ENCODE measurements at places on chromosomes 4 and X.

GRCh38 chrX:80876877-80877276 is 67.2 kb upstream of the BRWD3 start:
- peak; percentile 57 for DNase-seq

DNA sequence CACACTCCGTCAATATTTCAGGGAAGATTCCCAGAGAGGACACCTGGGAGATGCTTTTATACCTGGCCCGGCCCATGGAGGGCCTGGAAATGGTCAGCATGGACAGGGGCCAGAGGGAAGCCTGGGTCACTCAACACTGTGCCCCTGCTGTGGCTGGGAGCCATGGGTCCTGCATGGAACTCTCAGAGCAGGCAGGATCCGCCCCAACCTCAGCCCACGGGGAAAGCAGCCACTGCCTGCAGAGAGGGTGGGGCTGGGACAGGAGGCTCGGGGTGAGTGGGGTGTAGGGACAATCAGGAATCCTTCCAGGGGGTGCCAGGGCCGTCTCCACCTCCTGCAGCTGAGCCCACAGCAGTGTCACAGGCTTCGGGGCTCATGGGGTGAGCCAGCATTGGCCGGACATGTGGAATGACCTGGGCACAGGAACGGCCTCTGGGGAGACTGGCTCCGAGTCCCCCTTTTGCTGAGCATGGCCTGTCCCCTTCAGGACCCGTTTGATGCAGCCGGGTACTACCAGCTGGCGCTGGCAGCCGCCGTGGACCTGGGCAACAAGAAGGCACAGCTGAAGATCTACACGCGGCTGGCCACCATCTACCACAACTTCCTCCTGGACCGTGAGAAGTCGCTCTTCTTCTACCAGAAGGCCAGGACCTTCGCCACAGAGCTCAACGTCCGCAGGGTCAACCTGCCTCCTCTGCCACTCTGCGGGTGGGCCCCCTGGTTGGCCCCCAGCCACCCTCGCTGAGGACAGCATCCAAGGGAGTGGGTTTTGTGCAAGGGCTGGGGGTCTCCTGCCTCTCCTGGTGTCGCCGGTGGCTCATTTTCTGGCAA is 29.1 kb upstream of the HTRA3 start:
- no peak for DNase-seq

GRCh38 chr4:103011378-103012025 is 8.0 kb downstream of the SLC9B1 start:
- peak; percentile 45 for DNase-seq

DNA sequence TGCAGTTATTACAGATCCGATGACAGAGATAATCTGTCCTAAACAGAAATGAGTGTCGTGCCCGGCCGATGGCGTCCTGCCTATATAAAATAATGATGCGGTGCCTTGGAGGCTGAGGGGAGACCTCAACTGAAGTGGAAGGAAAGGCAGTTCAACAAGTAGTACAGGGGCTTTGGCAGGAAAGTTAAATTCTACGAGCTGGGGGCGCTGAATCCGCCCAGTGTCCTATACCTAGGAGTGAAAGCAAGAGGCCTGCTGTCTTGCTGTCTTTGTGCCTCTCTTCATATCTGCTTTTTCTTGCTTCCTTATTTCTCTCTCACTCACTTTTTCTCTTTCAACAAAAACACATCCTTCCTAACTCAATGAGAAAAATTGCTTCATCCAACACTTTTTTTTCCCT is 82.2 kb upstream of the PRPS2 start:
- peak; percentile 12 for DNase-seq

- DNase-seq, result peak; percentile 89
These were observed 42.9 kb upstream of the INTS6L start for GRCh38 chrX:135477576-135477975.

DNA sequence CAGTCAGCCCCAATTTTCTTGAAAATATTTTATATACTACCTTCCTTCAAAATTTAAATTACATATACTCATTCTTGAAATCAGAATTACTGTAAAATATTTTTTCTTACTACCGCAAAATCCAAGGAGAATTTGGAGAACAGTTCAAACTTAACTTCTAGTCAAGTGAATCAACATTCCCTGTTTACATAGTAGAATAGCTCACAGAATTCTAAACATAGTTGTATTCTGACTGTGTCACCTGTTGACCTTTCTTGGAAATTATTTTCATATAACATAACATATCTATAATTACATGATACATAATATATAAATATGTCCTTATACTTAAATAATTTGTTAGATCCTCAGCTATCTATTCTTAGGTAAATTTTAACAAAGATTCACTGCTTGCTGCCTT is 31.0 kb upstream of the FGF5 start:
- peak; percentile 73 for DNase-seq

DNA sequence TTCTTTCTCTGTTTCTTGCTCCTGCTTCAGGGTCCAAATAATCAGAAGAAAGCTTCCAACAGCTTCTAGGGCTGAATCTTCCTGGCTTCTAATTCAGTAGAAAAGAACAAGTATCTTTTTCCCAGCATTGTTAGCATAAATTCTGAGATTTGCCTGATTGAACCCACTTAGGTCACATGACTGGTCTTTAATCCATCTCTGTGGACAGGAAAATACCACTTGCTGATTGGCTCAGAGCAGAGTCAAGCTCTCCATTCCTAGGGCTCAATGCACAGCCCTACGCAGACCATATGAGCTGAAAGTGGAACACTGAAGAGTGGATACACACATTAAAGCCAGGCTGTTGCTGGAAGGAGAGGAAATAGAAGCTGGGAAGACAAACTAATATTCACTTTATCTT is 99.6 kb upstream of the RPL34 start:
- no peak for DNase-seq

DNA sequence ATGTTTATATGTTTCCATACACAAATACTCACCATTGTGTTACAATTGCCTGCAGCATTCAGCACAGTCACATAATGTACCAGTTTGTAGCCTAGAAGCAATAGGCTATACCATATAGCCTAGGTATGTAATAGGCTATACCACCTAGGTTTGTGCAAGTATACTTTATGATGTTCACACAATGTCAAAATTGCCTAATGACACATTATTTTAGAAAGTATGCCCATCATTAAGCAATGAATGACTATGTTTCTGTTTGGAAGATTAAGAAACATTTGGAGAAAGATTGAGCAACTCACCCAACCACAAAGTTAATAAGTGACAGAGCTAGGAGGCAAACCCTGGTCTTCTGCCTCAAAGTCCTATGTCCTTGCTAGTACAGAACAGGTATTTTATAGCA is 96.8 kb upstream of the GRIA3 start:
- no peak for DNase-seq

DNA sequence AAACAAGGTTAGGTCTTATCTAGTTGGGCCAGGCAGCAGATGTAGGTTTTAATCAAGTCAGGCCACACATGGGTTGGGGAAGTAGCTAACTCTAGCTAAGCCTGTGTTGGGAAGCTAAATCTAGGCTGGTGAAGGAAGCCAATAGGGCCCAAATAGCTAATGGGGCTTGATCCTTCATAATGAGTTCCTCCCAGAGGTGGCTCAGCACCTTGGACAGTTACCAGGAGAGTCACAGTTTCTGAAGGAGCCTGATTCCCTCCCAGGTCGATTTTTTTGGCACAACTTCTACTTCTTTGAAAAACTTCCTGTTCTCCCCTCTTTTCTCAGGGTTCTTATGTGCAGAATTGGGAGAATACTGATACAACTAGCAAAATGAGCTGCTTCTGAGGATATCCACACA is 242.5 kb upstream of the PRPS2 start:
- DNase-seq, result peak; percentile 52

DNA sequence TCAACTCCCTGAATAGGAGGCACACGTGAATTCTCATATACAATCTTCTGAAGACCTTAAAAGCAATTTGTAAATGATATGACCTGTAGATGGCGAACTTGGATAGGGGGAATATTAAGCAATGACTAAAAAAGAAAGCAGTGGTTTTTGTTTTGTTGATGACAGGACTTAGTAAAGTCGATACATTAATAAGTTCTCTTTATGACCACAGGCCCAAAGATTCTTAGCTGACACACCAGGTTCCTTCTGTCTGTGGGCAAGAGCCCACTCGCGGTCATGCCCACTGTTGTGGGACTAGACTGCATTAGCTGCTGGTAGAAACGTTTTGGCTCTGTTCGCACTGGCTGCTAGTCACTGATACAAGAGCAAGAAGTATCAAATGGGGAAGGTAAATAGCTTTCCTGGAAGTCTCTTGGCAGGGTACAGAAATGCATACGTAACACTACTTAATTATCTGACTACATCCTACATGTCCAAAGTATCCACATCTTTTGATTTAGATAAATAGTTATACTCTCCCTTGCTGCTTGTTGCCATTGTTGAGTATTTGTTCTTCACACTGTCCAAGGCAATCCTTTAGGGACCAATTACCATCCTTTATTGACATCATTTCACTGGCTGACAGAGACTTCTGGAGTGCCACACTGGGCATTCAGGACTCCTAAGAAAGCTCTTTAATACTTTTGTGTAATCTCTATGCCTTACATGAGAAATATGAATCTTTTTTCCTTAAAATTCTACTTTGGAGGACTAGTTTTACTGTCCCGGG is 31.0 kb downstream of the ALPK1 start:
- peak; percentile 73 for DNase-seq

DNA sequence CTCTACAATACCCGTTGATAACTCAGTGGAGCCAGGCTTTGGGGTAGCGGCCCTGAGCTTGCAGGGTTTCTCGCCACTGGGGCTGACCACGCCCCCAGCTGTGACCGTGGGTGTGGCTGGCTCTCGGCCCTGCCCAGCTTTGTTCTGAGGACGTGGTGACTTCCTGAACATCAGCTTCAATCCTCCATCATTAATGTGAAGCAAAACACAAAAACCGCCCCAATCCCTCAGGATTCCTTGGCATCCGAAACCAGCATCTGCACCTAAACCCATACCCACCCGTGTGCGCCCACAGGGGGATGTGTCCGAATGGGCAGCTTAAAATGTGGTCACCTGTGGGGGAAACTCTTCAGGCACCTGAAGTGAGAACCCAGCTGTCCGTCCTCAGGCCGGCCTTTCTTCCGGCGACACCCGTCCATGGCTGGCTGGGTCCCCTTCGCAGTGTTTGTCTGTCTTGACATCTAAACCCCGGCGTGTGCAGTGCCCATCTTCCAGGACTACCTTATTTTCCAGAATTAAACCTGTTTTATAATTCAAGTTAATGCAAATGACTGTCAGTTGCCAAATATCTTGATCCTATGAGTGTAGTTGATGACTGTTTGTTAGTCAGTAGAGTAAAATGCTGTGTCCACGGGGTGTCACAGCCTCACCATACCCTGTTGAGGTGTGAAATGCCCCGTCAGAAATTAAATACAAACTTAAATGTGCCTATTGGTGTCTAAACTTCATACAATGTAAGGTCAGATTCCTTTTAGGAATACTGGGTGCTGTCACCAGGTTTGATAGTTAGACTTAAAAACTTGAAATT is 27.3 kb downstream of the NELFA start:
- DNase-seq, result no peak

GRCh38 chrX:131571348-131571747 is 27.5 kb downstream of the OR13H1 start:
- DNase-seq, result no peak

GRCh38 chrX:1076871-1077651 is 135.4 kb downstream of the CRLF2 start:
- no peak for DNase-seq

GRCh38 chr4:41145571-41146078 is 68.7 kb downstream of the APBB2 start:
- peak; percentile 39 for DNase-seq

DNA sequence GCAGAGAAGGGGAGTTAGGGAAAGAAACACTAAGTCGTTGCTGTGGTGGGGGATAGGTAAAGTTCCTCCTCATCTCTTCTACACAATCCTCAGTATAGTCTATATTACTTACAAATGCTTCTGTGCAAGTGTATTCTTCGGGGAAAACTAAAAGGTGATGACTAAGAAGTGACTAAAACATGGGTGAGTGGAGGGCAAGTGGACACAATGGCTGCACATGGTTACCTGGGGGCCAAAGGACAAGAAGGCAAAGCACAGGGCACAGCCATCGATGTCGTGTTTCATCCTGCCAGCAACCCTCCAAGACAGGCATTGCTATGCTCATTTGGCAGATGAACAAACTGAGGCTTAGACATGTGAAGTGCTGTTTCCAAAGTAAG is 35.5 kb upstream of the CCKAR start:
- no peak for DNase-seq

DNA sequence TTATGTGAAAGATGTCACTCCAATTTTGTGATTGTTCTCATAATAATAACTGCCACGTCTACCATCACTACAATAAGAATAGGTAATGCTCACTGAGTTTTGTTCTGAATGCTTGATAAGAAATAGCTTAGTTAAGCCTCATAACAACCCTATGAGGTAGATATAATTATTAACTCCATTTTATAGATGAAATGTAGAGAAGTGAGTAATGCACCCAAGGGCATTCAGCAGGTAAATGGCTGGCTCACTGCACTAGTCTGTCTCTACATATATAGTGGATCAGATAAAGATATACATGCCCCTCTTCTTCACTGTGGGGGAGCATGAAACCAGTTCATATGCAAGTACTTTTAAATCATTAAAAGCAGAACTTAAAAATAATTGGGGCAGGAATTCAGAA is 65.8 kb upstream of the SLC4A4 start:
- no peak for DNase-seq

- peak; percentile 48 for DNase-seq
These were observed 309.9 kb downstream of the ARAP2 start for GRCh38 chr4:35934320-35934981.

DNA sequence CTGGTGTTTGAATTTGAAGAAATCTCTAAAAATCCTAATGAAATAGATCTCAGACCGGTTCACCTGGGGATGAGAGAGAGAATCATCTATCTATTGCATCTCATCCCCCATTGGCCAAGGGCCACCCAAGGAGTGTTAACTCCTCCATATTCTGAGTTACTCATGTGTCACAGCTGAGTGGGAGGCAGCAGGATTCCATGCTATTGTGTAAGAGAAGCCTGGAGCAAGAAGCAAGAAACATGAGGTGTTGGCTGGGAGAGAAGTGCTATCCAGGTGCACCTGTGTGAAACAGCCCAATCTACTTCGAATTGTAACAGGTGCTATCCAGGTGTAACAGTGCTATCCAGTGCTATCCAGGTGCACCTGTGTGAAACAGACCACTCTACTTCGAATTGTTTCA is 150.3 kb upstream of the MAOA start:
- no peak for DNase-seq
